CD4-positive, CD25-positive, alpha-beta regulatory T cell (primary cell): ENCODE measurements at places on chromosomes 2 and 18. TPM values are rescaled to one million over a fixed set of nuclear protein-coding genes. Genes with fewer than 3 reads are reported as not detected.

GRCh38 chr2:39338502-39338901 is 94.7 kb upstream of the CDKL4 start:
- H3K27me3 ChIP-seq, result no peaks in the 10 kb centered on the region
- H3K27ac ChIP-seq, result no peak overlapping the region
- H3K4me1 ChIP-seq, result no peaks in the 10 kb centered on the region
- H3K36me3 ChIP-seq, result peaks cover 3% of the 10 kb centered on the region

DNA sequence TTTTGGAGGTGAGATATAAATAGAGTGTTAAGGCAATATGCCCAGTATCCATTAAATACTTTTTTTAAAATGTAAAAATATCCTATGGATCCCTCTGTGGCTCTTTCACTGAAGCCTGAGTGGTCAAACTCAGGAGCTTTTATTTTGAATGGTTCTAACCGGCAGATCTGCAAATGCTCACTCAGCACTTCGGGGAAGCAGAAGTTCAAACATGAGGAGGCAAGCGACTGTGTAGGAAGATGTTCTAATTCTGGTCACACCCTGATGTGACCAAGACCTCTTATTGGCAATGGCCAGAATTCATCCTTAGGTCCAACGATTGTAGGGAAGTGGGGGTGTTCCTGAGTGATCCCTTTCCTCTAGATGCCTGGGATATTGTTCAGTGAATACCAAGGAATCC is 168.8 kb downstream of the CDCA7 start:
- DNase-seq, result no peak
- H3K4me3 ChIP-seq, result no peak overlapping the region
- no peaks in the 10 kb centered on the region for H3K36me3 ChIP-seq
- H3K27ac ChIP-seq, result no peak overlapping the region
- no peaks in the 10 kb centered on the region for H3K4me1 ChIP-seq
- no peaks in the 10 kb centered on the region for H3K27me3 ChIP-seq

DNA sequence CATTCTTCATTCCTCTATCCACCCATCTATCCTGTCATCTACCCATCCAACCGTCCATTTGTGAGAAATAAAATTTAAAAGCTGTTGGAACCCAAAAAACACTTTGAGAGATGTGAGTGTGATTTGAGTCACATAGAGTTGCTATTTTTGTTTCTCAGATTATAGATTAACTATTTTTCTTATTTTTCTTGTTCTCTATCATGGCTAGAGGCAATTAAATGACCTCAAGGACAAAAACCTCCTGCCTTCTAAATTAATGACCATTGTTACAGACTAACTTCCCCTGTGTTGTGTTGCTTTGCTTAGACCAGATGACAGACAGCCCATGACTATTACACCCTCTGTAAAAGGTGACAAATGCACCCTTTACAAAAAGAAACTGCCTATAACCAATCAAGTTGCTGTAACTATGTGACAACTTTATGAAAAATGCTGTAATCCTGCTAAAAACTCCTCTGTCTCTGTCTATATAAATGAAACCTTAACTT is 207.9 kb upstream of the CXCR4 start:
- no peaks in the 10 kb centered on the region for H3K36me3 ChIP-seq
- H3K4me3 ChIP-seq, result no peak overlapping the region

- H3K4me3 ChIP-seq, result no peak overlapping the region
- H3K36me3 ChIP-seq, result peaks cover 25% of the 10 kb centered on the region
- H3K4me1 ChIP-seq, result no peaks in the 10 kb centered on the region
These were observed 22.7 kb downstream of the TTC32 start for GRCh38 chr2:19879120-19879519.

DNA sequence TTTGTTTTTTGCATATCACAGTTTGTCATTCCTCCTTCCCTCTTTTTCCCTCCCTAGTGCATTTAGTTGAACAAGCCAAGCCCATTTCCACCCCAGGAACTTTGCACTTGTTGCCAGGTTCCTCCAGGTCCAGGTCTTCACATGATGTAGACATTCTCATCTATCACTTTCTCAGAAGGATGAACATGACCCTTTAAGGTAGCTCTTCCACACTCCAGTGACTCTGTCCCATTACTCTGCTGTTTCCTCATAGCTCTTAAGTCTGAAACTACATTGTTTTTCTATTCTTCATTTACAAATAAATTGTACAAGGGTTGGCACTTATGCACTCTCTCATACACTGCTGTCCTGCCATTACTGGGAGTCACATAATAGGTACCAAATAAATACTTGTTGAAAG is 6.1 kb downstream of the KYNU start:
- no peaks in the 10 kb centered on the region for H3K27me3 ChIP-seq
- H3K4me1 ChIP-seq, result no peaks in the 10 kb centered on the region
- H3K4me3 ChIP-seq, result no peak overlapping the region
- H3K27ac ChIP-seq, result no peak overlapping the region

- no peaks in the 10 kb centered on the region for H3K27me3 ChIP-seq
- H3K27ac ChIP-seq, result no peak overlapping the region
- H3K36me3 ChIP-seq, result no peaks in the 10 kb centered on the region
- no peaks in the 10 kb centered on the region for H3K4me1 ChIP-seq
- no peak for DNase-seq
- H3K4me3 ChIP-seq, result no peak overlapping the region
These were observed 237.0 kb downstream of the ZNF407 start for GRCh38 chr18:74834424-74835309.

GRCh38 chr2:79980816-79981215 is 323.7 kb downstream of the LRRTM1 start:
- H3K27ac ChIP-seq, result no peak overlapping the region
- H3K4me1 ChIP-seq, result no peaks in the 10 kb centered on the region
- no peaks in the 10 kb centered on the region for H3K36me3 ChIP-seq
- H3K4me3 ChIP-seq, result no peak overlapping the region
- H3K27me3 ChIP-seq, result no peaks in the 10 kb centered on the region

GRCh38 chr2:164213916-164214315 is 407.4 kb downstream of the GRB14 start:
- no peaks in the 10 kb centered on the region for H3K36me3 ChIP-seq
- DNase-seq, result no peak
- no peak overlapping the region for H3K27ac ChIP-seq
- H3K4me3 ChIP-seq, result no peak overlapping the region
- no peaks in the 10 kb centered on the region for H3K4me1 ChIP-seq

DLX1 gene
- total RNA-seq, result not detected

CDK5R2 gene
- not detected for total RNA-seq

RESP18 gene
- total RNA-seq, result not detected

CCDC121 gene
- 0.79 TPM for total RNA-seq

LYG1 gene
- total RNA-seq, result 2.0 TPM

ATP8B1 gene
- not detected for total RNA-seq

TNS1 gene
- 0.49 TPM for total RNA-seq
